ENCODE measurements at places on chromosomes 5 and 9.

DNA sequence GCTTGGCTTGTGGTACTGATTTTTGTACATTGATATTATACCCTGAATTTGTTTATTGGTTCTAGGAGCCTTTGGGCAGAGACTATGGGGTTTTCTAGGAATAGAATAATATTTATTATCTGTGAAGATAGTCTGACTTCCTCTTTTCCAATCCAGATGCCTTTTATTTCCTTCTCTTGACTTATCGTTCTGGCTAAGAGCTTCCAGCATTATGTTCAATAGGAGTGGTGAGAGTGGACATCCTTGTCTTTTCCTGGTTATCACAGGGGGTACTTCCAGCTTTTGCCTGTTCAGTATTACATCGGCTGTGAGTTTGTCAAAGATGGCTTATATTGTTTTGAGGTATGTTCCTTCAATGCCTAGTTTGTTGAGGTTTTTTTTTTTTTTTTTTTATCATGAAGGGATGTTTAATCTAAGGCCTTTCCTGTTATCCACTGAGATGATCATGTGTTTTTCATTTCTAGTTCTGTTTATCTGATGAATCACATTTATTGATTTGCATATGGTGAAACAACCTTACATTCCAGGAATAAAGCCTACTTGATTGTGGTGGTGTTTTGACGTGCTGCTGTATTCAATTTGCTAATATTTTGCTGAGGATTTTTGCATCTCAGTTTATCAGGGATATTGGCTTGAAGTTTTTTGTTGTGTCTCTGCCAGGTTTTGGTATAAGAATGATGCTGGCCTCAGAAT is 77.5 kb downstream of the CERT1 start:
- no peak for DNase-seq

GRCh38 chr5:74499256-74500050 is 141.1 kb downstream of the ENC1 start:
- no peak for DNase-seq

DNA sequence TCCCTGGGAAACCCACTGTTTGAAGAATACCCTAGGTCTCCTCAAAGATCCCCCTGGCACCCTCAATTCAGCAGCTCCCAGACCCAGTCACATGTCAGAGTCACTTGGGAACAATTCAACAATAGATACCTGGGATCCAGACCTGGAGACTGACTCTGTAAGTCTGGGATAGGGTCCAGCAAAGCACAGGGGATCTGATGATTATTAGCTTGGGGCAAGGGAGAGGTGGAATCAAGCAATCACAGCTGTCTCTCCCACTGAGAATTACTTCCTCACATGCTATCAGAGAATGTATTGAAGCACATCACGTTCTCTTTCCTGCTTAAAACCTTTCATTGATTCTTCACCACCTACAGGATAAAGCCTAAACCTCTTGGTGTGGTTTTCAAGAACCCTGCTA is 5.9 kb downstream of the FAM193B start:
- no peak for DNase-seq

- no peak for DNase-seq
These were observed 56.8 kb upstream of the PHYKPL start for GRCh38 chr5:178289438-178289837.

DNA sequence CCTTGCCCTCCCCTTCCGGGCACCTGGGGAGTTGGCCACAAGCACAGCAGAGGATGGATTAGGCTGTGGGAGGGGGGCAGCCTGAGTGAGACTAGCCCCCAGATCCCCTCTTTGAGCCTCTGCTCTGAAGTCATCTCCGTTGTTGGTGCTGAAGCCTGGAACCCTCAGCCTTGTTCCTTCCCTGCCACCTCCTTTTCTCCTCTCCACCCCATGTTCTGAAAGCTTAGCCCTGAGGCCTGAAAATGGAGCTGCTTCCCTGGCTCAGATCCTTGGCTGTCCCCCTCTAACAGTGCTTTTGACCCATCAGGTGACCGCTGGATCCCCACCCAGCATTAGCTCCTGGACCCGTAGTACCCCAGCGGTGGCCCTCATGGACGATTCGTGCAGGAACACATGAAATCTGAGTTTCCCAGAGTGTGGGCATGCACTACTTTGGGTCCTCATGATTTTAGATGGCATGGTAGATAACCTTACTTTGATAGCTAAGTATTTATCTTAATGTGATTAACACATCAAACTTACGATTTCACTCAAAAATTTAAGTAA is 21.6 kb upstream of the ANGPTL2 start:
- DNase-seq = no peak

GRCh38 chr5:98771382-98772109 is 1.9 kb upstream of the RGMB start:
- DNase-seq = peak; percentile 25

GRCh38 chr5:17114233-17114632 is 103.2 kb upstream of the BASP1 start:
- no peak for DNase-seq

DNA sequence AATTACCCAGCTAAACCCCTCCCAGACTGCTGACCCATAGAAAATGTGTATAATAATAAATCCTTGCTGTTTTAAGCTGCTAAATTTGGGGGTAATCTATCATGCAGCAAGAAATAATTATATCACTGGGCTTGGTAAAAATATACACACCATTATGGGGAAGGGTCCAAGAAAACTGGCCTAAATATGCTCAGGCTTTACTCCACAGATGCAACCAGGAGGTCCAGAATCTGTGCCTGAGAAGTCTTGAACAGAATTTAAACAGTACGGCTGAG is 102.5 kb upstream of the SLC44A1 start:
- no peak for DNase-seq

- no peak for DNase-seq
These were observed 85.0 kb downstream of the PSD2 start for GRCh38 chr5:139880416-139881142.

DNA sequence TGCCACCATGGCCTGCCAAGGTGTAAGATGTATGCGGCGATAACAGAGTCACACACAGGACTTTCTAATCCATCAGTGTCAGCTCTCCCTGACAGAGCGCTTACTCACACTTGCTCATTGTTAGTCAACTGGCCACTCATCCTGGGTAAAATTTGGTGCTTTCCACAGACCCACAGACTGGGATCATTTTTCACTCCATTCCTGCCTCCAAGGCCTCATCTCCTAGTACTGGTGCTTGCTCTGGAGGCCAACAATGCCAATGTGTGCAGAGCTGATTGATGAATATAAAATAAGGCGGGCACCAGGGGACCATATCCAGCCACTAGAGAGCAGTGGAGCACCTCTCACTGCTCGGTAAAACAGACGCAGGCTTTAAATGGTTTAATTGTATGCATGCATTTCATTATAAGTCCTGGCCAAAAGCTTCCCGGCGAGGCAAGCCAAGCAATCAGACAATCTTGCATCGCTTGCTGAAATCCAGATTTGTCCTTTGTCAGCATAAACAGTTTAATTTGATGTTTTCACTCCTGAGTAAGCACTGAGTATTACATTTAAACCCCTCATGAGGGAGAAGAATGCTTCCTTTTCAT is 22.3 kb downstream of the PSMB7 start:
- DNase-seq = no peak

DNA sequence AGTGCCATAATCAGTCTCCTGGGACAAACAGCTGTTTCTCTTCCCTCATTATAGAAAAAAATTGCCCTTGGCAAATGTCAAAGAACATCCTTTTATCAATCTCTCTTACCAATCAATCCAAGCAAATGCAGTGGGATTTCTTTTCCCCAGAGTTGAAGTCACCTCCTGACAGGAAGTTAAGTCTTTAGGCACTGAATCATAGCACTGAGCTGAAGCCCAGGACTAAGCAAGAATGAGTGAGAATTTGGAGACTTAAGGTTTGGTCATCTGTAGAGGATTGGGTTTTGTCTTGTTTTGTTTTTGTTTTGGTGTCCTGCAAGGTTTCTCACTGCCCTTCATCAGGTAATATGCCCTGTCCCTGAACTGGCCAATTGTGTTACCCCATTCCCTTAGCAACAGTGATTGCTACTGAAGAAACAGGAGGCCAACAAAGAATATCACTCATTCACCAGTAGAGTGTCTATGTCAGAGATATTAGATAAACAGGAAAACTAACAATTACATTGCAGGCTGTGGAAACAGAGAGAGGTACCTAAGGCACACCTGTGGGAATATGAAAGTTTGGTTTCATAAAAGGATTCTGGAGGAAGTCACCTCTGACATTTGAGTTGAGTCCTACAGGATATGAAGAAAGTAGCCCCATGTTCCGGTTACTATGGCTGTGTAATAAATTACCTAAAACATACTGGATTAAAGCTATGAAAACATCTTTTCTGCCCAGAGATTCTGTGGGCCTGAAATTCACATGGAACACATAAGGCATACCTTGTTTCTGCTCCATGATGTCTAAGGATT is 4.5 kb upstream of the FXN start:
- no peak for DNase-seq

DNA sequence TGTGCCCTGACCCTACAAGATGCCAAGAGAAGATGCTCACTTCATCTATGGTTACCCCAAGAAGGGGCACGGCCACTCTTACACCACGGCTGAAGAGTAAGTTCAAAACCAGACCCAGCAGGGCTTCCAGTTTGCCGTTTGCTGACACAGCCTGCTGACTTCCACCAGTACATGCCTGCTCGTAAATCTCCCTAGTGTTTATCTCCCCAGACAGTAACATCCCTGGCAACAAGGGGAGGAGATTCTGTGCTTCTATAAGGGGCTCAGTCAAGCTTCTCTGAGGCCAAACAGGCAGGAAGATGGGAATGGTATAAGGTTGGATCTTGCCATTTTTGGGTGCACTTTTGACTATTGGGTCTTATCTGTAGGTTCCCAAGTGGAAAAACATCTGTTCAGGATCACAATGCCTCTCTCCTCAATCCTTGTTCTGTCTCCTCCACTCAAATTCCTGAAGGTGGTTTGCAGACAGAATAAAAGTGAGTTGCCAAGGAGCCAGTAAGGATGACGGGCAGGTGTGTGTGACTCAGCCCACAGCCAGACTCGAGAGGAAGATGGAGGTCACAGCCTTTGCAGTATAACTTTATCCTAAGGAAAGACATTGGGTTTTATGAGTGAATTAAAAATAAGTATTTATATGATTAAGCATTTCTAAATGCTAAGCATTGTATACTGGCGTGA is 1.9 kb downstream of the MLANA start:
- DNase-seq = no peak

GRCh38 chr9:79123415-79123814 is 448.4 kb upstream of the TLE4 start:
- DNase-seq = no peak

DNA sequence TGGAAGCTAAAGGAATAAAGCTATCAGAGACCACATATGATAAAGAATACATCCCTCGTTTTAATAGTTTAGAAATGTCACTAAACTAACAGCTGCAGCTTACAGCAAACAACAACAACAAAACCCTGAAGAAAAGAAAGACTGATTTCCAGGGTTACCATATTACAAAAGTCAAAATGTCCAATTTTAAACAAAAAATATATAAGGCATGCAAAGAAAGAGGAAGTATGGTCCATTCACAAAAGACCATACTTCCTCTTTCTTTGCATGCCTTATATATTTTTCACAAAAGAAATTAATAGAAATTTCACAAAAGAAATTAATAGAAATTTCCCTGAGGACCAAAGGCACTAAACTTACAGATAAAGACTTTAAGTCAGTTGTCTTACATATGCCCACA is 354.2 kb downstream of the ARL15 start:
- DNase-seq = no peak

- DNase-seq = no peak
These were observed 66.2 kb downstream of the PDE6A start for GRCh38 chr5:149878371-149878770.

DNA sequence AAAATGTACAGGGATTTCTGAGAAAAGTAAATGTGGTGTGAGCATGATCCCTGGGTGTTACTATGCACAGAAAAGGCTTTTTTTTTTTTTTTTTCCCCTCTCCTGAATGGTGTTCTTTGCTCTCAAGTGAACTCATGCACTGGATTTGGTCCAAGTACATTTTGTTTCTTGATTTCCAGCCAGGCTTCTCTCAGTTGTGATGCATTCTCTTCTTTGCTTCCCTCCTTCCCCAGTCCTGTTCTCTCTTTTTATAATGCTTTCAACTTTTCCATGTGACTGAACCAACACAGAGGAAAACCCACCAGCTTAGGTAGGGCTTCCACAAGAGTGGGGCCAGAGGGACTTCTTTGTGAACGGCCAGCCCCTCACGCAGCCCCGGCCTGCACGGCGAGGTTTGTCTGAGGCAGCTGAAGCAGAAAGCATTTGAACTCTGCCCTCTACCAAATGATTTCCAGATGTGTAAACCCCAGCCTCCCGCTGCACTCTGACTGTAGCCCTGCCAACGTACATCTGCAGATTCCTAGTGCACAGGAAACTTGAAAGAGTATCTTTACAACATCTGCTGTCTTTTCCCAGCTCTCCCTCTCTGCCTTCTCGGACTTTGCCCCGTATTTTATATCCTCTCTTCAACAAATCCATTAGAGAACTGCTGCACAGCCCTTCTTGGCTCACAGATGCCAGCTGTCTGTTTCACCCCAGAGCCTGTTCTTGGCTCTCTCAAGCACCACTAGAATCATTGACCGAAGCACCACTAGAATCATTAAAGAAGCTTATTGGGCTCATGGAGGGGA is 71.8 kb upstream of the CD180 start:
- no peak for DNase-seq

DNA sequence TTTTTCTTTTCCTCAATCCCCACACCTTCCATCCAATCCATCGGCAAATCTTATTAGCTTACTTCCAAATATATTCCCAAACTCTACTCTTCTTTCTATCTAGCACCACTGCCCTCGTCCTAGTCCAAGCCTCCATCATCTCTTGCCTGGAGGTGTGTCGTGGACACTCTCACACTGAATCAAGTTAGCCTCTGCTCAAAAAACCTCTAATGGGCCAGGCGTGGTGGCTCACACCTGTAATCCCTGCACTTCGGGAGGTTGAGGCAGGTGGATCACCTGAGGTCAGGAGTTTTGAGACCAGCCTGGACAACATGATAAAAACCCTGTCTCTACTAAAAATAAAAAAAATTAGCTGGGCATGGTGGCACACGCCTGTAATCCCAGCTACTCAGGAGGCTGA is 46.2 kb downstream of the PFDN1 start:
- DNase-seq = no peak

DNA sequence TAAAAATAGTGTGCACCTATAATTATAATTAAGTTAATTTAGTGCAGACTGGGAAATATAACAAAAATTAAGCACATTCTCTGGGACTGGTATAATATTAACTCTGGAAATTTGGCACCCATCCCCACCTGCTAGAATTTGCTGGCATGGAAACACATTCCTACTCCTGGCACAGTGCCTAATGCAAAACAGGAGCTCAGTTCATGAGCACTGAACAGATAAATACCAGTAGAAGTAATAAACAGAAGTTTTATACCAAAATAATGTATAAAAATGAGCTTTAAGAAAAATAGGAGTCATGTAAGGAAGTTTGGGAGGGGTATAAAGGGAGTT is 23.7 kb upstream of the NPR3 start:
- no peak for DNase-seq

- no peak for DNase-seq
These were observed 77.2 kb downstream of the MRPS30 start for GRCh38 chr5:44885903-44886302.

GRCh38 chr9:88339317-88339716 is 48.9 kb upstream of the SPIN1 start:
- no peak for DNase-seq

DNA sequence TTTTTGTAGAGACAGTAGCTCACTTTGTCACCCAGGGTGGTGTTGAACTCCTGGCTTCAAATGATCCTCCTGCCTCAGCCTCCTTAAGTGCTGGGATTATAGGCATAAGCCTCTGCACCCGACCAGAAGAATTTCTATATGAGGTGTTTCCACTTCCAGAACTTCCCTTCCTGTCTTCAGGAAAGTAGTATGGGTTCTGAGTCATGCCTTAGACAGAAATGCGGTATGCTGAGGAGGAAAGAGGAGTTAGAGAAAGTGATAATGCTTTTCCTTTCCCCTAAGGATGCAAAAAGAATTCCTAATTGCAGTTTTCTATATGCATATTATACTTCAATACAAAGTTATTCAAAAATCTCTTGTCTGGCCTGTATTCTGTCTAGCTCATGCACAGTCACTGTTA is 16.4 kb upstream of the ADAMTSL1 start:
- DNase-seq = no peak

Data from GM12892 (cell line).